ENCODE measurements at places on chromosomes 4 and X. TPM values are rescaled to one million over a fixed set of nuclear protein-coding genes. Genes with fewer than 3 reads are reported as not detected.

DNA sequence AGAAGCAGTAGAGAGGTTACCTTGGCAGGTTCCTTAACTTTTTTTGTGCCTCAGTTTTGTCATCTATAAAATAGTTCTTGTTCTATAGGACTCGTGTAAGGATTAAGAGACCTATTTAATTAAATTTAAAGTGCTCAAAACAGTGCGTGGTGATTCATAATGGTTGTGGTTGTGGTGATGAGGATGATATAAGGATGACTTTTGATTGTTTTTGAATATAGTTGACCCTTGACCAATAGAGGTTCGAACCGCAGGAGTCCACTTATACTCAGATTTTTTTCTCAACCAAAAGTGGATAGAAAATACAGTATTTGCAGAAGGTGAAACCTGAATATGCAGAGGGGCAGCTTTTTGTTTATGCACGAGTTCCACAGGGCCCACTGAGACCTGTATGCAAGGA lies 14.6 kb downstream of the SMAD1 start:
- DNase-seq: no peak

GRCh38 chrX:29187264-29187663 lies 600.0 kb downstream of the IL1RAPL1 start:
- no peak for DNase-seq

Gene LIMCH1
- 125 TPM for polyA plus RNA-seq

- no peak for DNase-seq
Observed at GRCh38 chr4:79281566-79282359, 44.1 kb downstream of the NAA11 start.

Gene RBM47
- 87.4 TPM for polyA plus RNA-seq

GRCh38 chr4:123606336-123606735 lies 209.7 kb downstream of the SPRY1 start:
- no peak for DNase-seq

Gene PRDM8
- polyA plus RNA-seq: 1.8 TPM

DNA sequence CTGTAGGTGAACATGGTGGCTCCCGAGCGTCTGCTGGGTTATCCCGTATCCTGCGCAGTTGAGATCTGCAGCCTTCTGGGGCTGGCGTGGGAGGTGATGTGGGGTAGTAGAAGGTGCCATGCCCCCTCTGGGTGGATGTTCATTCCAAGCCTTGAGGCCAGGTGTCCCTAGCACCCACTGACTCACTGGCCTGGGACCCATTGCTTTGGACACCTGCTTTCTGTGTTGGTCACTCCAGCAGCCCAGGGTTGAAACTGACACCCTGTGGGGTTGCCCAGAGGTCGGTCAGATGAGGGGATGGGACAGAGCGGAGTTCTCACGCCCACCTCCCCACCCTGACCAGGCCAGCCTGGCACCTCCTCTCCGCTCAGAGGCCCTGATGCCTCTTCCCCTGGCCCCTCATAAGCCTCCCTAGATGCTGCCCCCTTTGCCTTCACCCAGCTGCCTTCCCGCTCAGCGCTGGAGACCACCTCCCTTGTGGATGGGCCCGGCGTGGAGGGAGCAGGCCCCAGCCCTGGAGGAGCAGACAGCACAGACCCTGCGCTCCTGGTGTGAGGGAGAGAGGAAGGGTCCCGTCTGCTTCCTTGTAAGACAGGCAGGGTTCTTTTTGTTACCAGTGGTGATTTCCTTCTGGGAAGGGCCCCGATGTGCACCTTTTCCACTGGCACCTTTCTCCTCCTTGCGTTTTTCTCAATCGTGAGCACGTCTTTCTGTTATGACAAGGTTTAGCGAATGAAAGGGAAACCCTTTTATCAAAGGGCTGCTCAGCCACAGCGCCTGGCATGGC lies 2.0 kb downstream of the DOK7 start:
- no peak for DNase-seq

Gene MCUB
- 10.3 TPM for polyA plus RNA-seq

- peak; percentile 37 for DNase-seq
Observed at GRCh38 chrX:17046478-17047097, 100.1 kb downstream of the REPS2 start.

Gene CXCL11
- polyA plus RNA-seq: 0.18 TPM
